ENCODE measurements at places on chromosomes 5 and 9.

GRCh38 chr9:6433410-6433809 lies 20.4 kb downstream of the UHRF2 start:
- DNase-seq, result peak; percentile 19
- peaks cover 53% of the 10 kb centered on the region for H3K4me1 ChIP-seq
- H3K27me3 ChIP-seq, result no peaks in the 10 kb centered on the region
- H3K36me3 ChIP-seq, result peaks cover 33% of the 10 kb centered on the region
- no peak overlapping the region for H3K4me3 ChIP-seq

DNA sequence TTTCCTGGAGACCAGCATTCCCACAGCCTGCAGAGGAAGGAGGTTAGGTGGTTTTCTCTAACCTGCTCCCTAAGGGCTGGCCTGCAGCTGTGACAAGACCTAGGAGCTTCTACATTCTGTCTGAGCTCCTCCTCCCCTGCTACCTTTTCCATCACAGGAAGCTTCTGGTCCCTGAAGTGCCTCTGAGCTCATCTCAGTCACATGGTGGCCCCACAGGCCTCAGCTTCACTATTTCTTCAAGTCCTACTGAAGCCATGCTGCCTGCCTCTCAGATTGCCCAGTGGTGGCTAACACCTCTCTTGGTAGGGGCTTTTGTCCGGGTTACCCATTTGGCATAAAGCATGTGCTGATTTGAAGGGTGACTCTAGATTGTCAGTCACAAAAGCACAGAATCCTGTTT lies 259.4 kb downstream of the CRB2 start:
- DNase-seq, result peak; percentile 18
- no peak overlapping the region for H3K4me3 ChIP-seq
- no peaks in the 10 kb centered on the region for H3K27me3 ChIP-seq
- H3K36me3 ChIP-seq, result no peaks in the 10 kb centered on the region
- peaks cover 22% of the 10 kb centered on the region for H3K4me1 ChIP-seq

DNA sequence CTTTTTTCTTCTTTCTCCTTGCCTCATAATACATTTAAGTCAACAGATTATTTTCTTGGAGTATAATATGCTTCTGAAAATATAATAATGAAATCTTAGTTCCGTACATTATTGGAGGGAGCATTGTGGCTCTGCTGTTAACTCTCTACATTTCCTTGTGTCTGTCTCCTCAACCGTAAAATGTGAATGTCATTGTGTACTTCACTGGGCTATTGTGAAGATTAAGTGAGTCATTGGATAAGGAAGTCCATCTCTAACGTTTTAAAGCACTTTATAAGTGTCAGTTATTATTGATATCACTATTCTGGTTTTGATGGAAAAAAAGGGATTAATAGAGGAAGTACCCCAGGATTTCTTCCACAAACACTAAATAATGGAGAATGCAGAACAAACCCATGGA lies 304.5 kb upstream of the RFX3 start:
- H3K4me3 ChIP-seq, result no peak overlapping the region
- H3K36me3 ChIP-seq, result no peaks in the 10 kb centered on the region
- no peaks in the 10 kb centered on the region for H3K4me1 ChIP-seq
- no peak for DNase-seq

DNA sequence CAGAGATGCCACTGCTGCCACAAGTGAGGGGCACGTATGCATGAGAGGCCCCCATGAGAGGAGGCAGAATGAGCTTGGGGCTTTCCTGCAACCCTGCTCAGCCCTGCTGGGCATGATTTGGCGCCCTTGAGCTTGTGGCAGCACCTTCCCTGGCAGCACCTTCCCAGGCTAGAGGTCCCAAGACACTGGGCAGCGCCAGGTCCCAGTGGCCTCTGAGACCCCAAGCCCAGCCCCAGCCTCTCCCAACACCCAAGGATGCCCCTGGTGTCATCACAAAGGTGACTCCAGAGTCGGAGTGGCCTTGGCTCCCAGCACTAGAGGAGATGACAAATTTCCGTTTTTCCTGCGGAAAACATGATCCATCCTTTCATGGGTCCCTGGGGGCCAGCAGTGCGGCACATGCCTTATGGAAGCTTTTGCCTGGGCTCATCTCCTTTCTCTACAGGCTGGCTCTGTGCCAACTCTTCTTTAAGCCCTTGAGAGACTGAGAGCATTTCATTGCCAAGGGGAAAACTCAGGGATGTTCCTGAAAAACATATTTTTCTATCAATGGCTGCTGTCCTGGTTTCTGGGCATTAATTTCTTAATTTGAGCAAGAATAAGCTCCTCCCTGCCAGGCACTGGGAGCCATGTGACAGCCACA lies 77.1 kb upstream of the ADAMTS2 start:
- no peak overlapping the region for H3K4me3 ChIP-seq
- no peak overlapping the region for H3K27ac ChIP-seq
- DNase-seq, result no peak
- H3K27me3 ChIP-seq, result no peaks in the 10 kb centered on the region
- no peaks in the 10 kb centered on the region for H3K4me1 ChIP-seq
- no peaks in the 10 kb centered on the region for H3K36me3 ChIP-seq

GRCh38 chr5:179798771-179799643 lies 5.2 kb downstream of the LTC4S start:
- no peaks in the 10 kb centered on the region for H3K36me3 ChIP-seq
- H3K27me3 ChIP-seq, result no peaks in the 10 kb centered on the region
- H3K4me3 ChIP-seq, result no peak overlapping the region
- peaks cover 44% of the 10 kb centered on the region for H3K4me1 ChIP-seq
- DNase-seq, result no peak

DNA sequence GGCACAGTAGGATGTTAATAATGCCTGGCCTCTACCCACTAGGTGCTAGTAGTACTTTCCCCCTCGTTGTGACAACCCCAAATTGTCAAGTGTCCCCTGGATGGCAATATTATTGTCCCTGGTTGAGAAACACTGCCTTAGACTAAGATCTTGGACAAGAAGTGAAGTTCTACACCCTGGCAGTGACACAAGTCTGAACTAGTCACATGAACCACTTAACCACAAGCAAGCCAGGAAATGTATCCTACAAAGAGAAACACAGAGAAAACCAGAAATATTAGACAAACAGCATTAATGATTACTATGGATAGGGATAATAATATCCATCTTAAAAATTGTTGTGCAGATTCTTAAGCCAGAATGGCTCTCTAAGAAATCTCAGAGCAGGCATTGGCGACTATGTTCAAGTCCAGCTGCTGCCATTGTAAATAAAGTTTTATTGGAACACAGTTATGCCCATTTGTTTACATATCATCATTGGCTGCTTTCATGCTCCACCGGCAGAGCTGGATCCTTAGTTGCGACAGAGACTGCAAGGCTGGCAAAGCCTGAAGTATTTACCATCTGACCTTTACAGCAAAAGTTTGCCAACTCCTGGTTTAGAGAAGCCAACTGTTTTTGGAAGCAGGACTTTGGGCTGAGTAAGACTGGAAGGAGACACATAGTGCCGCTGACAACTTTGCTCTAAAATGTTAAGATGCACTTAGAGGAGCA lies 80.8 kb downstream of the NTRK2 start:
- DNase-seq, result no peak
- peaks cover 4% of the 10 kb centered on the region for H3K4me1 ChIP-seq
- H3K27ac ChIP-seq, result no peak overlapping the region
- H3K36me3 ChIP-seq, result no peaks in the 10 kb centered on the region

DNA sequence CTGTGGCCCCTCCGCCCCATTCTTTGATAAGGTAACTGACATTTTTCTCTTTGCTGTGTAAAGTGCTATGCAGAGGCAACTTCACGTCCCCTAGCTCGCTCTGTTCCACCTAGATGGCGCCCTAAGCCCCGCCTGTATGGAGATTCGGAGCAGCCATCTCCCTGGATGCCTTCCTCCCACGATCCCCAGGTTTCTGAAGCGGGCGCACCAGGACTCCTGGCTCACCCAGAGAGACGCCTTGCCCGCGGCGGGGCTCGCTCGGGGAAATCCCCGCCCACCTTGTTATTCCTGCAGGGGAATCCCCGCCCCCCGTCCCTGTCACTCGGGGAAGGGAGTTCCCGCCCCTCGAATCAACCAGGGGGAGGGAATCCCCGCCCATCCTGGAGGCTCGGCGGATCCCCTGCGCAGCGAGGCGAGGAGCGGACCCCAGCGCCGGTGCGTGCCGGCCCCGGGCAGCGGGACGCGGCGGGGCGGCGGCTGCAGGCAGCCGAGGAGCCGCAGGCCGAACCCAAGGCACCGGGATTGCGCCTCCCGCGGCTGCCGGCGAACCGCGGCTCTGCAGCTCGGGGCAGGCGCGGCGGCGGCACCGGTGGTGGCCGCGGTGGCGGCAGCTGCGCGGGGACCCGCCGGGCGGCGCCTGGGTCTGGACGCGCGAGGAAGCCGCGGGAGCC lies at the start of gene PDZD2:
Gene PDZD2, plus strand, starts transcription at position 384 of the 671 bp plus-strand sequence.
- DNase-seq, result peak; percentile 63
- H3K36me3 ChIP-seq, result no peaks in the 10 kb centered on the region
- H3K27ac ChIP-seq, result no peak within 1 kb of the TSS

DNA sequence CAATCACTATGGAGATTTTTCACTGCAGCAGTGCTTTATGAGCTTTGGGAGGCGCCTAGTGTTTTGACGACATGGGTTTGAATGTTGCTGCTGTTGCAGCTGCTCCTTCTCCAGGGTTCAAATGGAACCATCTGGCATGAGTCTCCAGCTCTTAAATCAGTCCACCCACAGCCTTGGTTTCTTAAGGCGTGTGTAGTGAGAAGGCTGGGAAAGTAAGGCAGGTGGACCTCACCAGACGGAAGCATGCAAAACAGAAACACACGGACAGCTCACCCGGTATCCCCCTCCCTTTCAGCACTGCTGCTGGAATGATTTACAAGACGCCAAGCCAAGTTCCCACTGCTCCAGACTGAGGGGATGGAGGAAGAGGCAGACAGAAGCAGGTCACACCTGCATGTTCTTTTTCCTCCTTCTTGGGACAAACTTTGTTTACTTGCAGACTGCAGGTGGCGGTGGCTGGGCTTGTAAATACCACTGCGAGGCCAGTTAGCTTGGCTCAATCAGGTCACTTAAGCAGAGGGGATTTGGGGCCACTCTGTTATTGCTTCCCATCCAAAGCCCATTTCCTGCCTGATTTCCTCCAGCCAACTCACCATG lies 47.4 kb downstream of the ADAM19 start:
- peak overlapping the region; percentile 52 for H3K27ac ChIP-seq
- peaks cover 75% of the 10 kb centered on the region for H3K4me1 ChIP-seq
- DNase-seq, result no peak
- H3K27me3 ChIP-seq, result no peaks in the 10 kb centered on the region

DNA sequence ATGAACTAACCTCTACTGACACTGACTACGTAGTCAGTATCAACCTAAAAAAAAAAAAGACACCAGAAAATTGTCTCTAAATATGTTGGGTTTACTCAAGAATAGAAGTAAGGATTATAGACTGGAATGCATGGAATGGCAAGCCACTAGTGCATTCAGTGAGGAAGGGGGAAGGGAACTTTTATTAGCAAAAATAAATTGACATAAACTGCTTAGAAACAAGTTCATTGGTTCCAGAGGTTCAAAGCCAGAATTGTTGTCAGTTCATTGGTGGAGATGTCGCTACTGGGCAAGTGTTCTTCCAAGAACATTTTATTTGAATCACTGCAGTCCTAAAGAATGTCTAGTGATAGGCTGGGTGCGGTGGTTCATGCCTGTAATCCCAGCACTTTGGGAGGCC lies 26.1 kb upstream of the AOPEP start:
- DNase-seq, result no peak
- H3K4me3 ChIP-seq, result no peak overlapping the region

- no peaks in the 10 kb centered on the region for H3K27me3 ChIP-seq
- no peaks in the 10 kb centered on the region for H3K4me1 ChIP-seq
Observed at GRCh38 chr5:134581241-134581981, 51.2 kb downstream of the SAR1B start.

DNA sequence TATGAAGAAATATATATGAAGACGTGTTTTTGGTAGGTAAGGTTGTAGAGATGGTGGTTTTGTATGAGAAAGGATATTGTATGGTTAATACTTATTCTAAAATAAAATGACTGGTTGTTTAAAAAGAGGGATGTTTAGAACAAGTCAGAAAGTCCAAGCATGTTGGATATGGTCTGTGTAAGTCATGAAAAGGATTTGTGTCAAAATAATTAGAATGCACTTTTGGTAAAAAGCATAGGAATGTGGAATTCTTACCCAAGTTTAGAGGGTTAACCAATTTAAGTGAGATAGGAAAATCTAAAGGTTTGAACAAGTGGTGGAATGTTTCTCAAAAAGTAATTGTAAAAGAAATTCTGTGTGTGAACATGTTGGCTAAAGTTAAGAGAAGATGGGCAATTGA lies 1556.5 kb upstream of the C9orf72 start:
- no peaks in the 10 kb centered on the region for H3K27me3 ChIP-seq
- H3K27ac ChIP-seq, result no peak overlapping the region
- no peak overlapping the region for H3K4me3 ChIP-seq
- H3K36me3 ChIP-seq, result no peaks in the 10 kb centered on the region
- no peaks in the 10 kb centered on the region for H3K4me1 ChIP-seq

- H3K36me3 ChIP-seq, result no peaks in the 10 kb centered on the region
- H3K27me3 ChIP-seq, result no peaks in the 10 kb centered on the region
- no peak for DNase-seq
- no peak overlapping the region for H3K4me3 ChIP-seq
Observed at GRCh38 chr5:160442824-160443431, 21.3 kb downstream of the PTTG1 start.

GRCh38 chr9:23145467-23145866 lies 680.6 kb downstream of the ELAVL2 start:
- H3K27ac ChIP-seq, result no peak overlapping the region
- H3K4me1 ChIP-seq, result no peaks in the 10 kb centered on the region
- H3K27me3 ChIP-seq, result no peaks in the 10 kb centered on the region
- no peaks in the 10 kb centered on the region for H3K36me3 ChIP-seq

DNA sequence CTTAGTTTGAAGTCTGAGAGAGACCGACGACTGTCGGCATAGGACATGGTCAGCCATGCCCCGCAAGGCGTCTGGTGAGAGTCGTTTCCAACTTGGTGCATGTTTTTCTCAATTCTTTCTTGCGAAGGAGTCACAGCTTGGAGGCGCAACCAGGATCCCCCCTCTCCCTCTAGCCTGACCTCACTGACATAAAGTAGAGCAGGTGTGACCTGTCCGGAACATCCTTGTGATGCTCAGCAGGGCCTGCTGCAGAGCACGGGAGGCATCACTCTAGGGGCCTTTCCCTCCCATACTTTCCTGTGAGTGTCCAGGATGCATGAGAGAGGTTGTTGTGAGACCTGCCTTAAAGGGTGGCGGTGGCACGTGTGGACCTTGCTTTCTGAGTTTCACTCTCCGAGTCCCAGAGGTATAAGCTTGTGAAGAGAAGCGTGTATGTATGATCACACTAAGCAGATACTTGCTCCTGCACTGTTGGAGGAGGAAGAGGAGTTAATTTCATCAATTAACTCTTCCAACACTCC lies 5.0 kb downstream of the TENT4A start:
- H3K36me3 ChIP-seq, result peaks cover 8% of the 10 kb centered on the region
- DNase-seq, result no peak
- no peaks in the 10 kb centered on the region for H3K27me3 ChIP-seq
- no peak overlapping the region for H3K27ac ChIP-seq
- H3K4me3 ChIP-seq, result no peak overlapping the region

GRCh38 chr5:29238115-29238514 lies 1955.4 kb upstream of the CDH6 start:
- no peak for DNase-seq
- no peaks in the 10 kb centered on the region for H3K27me3 ChIP-seq
- H3K27ac ChIP-seq, result no peak overlapping the region
- H3K36me3 ChIP-seq, result no peaks in the 10 kb centered on the region
- no peak overlapping the region for H3K4me3 ChIP-seq
- no peaks in the 10 kb centered on the region for H3K4me1 ChIP-seq

All from B cell (primary cell).